Kidney (tissue), 22 donors: ENCODE measurements at places on chromosomes 4 and X. TPM values are rescaled to one million over a fixed set of nuclear protein-coding genes. Genes with fewer than 3 reads are reported as not detected.

- H3K4me1 ChIP-seq = no peaks in the 10 kb centered on the region
- DNase-seq = no peak
- H3K4me3 ChIP-seq = no peak overlapping the region
- H3K27me3 ChIP-seq = no peaks in the 10 kb centered on the region
- no peak overlapping the region for H3K27ac ChIP-seq
Observed at GRCh38 chrX:51922561-51922960, 29.1 kb downstream of the MAGED1 start.

GRCh38 chr4:769511-769910 lies 56.4 kb downstream of the CPLX1 start:
- peaks cover 4% of the 10 kb centered on the region for H3K4me1 ChIP-seq
- H3K36me3 ChIP-seq = peaks cover 31% of the 10 kb centered on the region
- H3K27me3 ChIP-seq = no peaks in the 10 kb centered on the region

GRCh38 chrX:3526071-3526470 lies 179.6 kb upstream of the MXRA5 start:
- peaks cover 2% of the 10 kb centered on the region for H3K27me3 ChIP-seq
- H3K4me3 ChIP-seq = no peak overlapping the region
- no peak for DNase-seq
- no peak overlapping the region for H3K27ac ChIP-seq
- no peaks in the 10 kb centered on the region for H3K4me1 ChIP-seq

The CTAG1B gene
- not detected for total RNA-seq

DNA sequence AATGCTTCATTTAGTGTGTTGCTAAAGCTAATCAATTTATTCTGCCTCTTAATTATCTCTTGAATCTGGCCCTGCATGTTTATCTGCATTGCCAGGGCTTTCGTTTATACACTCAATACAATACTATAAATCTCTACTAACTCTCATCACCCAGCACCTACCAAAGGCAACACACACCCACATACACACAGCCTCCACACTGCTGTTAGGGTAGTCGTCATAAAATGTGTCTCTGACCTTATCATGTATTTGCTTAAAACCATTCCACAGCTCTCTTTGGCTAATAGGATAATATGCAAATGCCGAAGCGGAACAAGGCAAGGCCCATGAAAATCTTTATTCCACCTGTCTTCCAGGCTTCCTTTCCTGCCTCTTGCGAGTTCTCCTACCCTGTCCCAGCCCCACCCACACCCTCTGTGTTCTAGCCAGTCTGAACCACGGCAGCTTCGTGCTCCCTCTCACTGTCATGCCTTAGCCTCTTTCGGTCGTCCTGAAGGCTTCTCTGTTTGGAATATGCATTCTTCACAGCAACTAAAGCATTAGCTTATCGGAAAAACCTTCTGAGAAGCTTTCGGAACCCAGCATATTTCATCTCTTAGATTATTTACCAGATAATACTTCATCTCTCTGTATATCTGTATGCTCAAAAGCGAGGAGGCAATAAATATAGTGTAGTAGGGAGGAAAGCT lies 333.5 kb downstream of the TENM3 start:
- no peak for DNase-seq
- H3K27ac ChIP-seq = no peak overlapping the region
- H3K27me3 ChIP-seq = no peaks in the 10 kb centered on the region
- no peaks in the 10 kb centered on the region for H3K36me3 ChIP-seq

GRCh38 chrX:85109235-85109634 lies 105.6 kb downstream of the APOOL start:
- no peak overlapping the region for H3K4me3 ChIP-seq
- no peak for DNase-seq
- H3K27me3 ChIP-seq = no peaks in the 10 kb centered on the region
- H3K27ac ChIP-seq = no peak overlapping the region
- H3K36me3 ChIP-seq = no peaks in the 10 kb centered on the region

The MID1 gene
- total RNA-seq = 54.1 TPM

DNA sequence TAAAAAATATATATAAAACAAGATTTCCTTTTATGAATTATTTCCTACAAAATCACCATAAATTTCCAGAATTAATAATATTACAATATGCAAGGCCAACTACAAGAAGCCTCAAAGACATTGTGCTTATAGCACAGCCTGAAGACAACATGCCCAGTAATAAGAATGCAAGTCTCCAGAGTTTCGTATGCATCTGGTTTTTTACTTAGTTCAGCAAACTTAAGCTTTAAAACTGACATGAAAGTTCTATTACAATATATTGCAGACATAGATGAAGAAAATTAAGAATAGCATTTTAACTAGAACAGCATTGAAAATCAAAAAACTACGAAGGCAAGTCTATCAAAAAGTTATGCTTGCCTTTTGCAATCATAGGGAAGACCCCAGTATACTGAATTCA lies 107.6 kb downstream of the PRDM5 start:
- H3K36me3 ChIP-seq = no peaks in the 10 kb centered on the region
- no peaks in the 10 kb centered on the region for H3K4me1 ChIP-seq
- H3K27me3 ChIP-seq = no peaks in the 10 kb centered on the region
- no peak overlapping the region for H3K4me3 ChIP-seq
- DNase-seq = no peak

DNA sequence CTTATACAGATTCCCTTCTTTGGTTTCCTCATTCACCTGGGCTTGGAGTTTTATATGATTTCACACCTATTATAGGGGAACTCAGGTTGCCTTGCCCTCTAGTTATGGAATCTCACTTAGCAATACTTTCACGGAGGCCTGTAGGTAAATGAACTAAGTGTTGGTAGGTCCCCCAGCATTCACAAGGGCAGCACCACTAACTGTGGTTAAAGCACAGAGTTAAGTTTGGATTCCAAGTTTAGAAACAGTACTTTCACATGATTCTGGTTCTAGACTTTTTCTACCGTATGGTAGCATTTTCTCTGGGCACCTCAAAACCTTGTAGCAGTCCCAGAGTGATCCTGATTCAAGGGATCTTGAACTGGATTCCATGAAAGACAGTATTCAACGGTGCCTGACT lies 46.4 kb downstream of the SH2D1A start:
- no peaks in the 10 kb centered on the region for H3K4me1 ChIP-seq
- no peaks in the 10 kb centered on the region for H3K27me3 ChIP-seq
- no peak for DNase-seq
- no peak overlapping the region for H3K27ac ChIP-seq

- DNase-seq = no peak
- no peaks in the 10 kb centered on the region for H3K4me1 ChIP-seq
- H3K4me3 ChIP-seq = no peak overlapping the region
- no peaks in the 10 kb centered on the region for H3K27me3 ChIP-seq
Observed at GRCh38 chr4:44493924-44494323, 45.3 kb upstream of the KCTD8 start.

GRCh38 chr4:138859254-138859653 lies 156.3 kb upstream of the NOCT start:
- no peak overlapping the region for H3K4me3 ChIP-seq
- no peaks in the 10 kb centered on the region for H3K36me3 ChIP-seq
- no peaks in the 10 kb centered on the region for H3K4me1 ChIP-seq

- no peaks in the 10 kb centered on the region for H3K36me3 ChIP-seq
- no peak overlapping the region for H3K27ac ChIP-seq
- H3K4me1 ChIP-seq = no peaks in the 10 kb centered on the region
- H3K4me3 ChIP-seq = no peak overlapping the region
- DNase-seq = no peak
- H3K27me3 ChIP-seq = no peaks in the 10 kb centered on the region
Observed at GRCh38 chr4:101708293-101709039, 82.1 kb upstream of the BANK1 start.

The C4orf50 gene
- total RNA-seq = 0.16 TPM

- no peaks in the 10 kb centered on the region for H3K4me1 ChIP-seq
- H3K27ac ChIP-seq = no peak overlapping the region
- H3K27me3 ChIP-seq = no peaks in the 10 kb centered on the region
- H3K4me3 ChIP-seq = no peak overlapping the region
- no peak for DNase-seq
- no peaks in the 10 kb centered on the region for H3K36me3 ChIP-seq
Observed at GRCh38 chr4:114857831-114858230, 255.6 kb downstream of the NDST4 start.

DNA sequence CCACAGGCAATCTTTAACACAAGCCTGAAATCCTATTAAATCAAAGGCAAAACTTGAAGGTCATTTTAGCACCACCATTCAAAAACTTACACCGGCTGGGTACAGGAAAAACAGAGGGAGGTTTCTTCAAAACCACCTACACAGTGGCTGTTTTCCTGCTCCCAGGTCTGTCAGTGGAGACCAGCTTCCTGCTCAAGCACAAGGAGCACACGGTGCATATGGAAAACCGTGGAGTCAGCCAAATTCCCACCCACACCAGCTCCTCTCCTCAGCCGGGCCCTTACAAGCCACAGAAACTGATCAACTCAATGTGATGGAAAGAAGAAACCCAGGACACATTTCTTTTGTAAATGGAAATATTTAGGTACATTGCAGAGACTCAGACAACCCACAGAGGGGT lies 14.3 kb upstream of the FAM241A start:
- no peaks in the 10 kb centered on the region for H3K36me3 ChIP-seq
- no peak for DNase-seq
- no peak overlapping the region for H3K4me3 ChIP-seq
- no peaks in the 10 kb centered on the region for H3K4me1 ChIP-seq
- H3K27ac ChIP-seq = no peak overlapping the region

The TMEM31 gene
- total RNA-seq = 0.38 TPM

The AP1S2 gene
- total RNA-seq = 28.7 TPM

GRCh38 chr4:1873291-1873690 lies 2.1 kb downstream of the NSD2 start:
- H3K4me1 ChIP-seq = peaks cover 3% of the 10 kb centered on the region
- DNase-seq = no peak
- no peaks in the 10 kb centered on the region for H3K36me3 ChIP-seq
- no peak overlapping the region for H3K4me3 ChIP-seq
- no peaks in the 10 kb centered on the region for H3K27me3 ChIP-seq
- no peak overlapping the region for H3K27ac ChIP-seq

DNA sequence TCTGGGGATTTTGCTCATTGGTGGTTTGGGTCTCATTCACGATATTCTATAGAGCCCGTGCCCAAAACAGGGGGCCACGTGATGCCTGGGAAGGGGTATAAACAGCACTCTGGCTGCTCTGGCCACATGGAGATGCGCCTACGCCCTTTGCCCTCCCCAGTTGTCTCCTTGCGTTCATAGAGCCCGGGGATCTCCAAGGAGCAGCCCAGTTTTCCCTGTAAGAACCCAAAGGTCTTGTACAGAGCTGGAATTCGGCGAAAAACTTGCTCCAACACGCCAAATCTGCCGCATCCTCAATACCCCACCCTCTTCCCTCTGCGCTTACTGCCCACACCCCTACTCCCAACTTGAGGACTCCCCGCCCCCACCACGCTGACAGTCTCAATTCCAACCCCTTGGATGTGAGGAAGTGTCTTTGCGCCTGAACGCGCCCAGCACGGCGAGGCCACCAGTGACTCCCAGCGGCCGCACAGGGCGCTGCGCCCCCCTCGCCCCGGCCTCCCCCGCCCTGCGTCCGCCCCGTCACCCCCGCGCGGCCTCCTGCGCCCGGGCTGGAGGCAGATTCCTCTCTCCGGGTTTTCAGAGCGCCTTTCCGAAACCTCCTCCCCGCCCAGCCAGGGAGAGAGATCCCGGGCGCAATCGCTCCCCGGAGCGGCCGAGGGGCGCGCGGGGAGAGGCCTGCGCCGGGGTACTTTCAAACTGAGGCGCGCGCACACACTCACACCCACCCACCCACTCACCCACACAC lies at the start of gene NHS:
Gene NHS (plus strand): TSS at position 582 of the 748 bp plus-strand sequence. CDS start 558 bp downstream, outside the sequence.
- no peaks in the 10 kb centered on the region for H3K36me3 ChIP-seq
- peak within 1 kb of the TSS; percentile 86 for H3K4me3 ChIP-seq
- peak within 1 kb of the TSS; percentile 80 for H3K27ac ChIP-seq
- H3K27me3 ChIP-seq = no peaks in the 10 kb centered on the region
- H3K4me1 ChIP-seq = no peaks in the 10 kb centered on the region

The BDH2 gene
- 104 TPM for total RNA-seq
